ENCODE measurements at places on chromosomes 16 and 17. TPM values are rescaled to one million over a fixed set of nuclear protein-coding genes. Genes with fewer than 3 reads are reported as not detected.
A peak's percentile ranks its signal among the peaks of the same experiment; 100 is the strongest.

DNA sequence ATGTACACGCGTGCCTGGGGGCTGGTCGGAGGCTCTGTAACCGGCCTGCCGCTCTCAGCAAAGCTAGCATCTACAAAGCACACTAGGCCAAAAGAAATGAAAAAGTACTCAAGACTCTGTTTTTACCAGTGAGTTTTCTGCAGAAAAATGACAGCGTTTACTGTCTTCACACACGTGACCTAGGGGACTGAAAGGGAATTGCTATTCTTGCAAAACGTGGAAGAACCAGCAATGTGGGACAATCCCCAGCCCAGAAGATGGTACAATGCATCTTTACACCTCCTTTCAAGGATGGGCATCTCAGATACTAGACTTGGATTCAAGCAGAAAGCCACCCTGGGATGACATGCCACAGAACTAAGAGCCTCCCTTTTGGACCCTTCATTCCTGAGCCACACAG is 41.5 kb downstream of the NDEL1 start:
- H3K4me3 ChIP-seq: no peak overlapping the region
- H3K36me3 ChIP-seq: peaks cover 29% of the 10 kb centered on the region
- no peaks in the 10 kb centered on the region for H3K27me3 ChIP-seq
- DNase-seq: no peak

GRCh38 chr16:58654560-58655214 is 25.1 kb upstream of the CNOT1 start:
- H3K4me1 ChIP-seq: no peaks in the 10 kb centered on the region
- no peak for DNase-seq
- no peaks in the 10 kb centered on the region for H3K36me3 ChIP-seq
- H3K27ac ChIP-seq: no peak overlapping the region
- H3K4me3 ChIP-seq: no peak overlapping the region
- peaks cover 7% of the 10 kb centered on the region for H3K27me3 ChIP-seq

GRCh38 chr16:48558371-48558841 is 51.6 kb downstream of the N4BP1 start:
- H3K27me3 ChIP-seq: no peaks in the 10 kb centered on the region
- H3K27ac ChIP-seq: peak overlapping the region; percentile 3
- peaks cover 65% of the 10 kb centered on the region for H3K36me3 ChIP-seq
- no peak overlapping the region for H3K4me3 ChIP-seq
- DNase-seq: no peak

DNA sequence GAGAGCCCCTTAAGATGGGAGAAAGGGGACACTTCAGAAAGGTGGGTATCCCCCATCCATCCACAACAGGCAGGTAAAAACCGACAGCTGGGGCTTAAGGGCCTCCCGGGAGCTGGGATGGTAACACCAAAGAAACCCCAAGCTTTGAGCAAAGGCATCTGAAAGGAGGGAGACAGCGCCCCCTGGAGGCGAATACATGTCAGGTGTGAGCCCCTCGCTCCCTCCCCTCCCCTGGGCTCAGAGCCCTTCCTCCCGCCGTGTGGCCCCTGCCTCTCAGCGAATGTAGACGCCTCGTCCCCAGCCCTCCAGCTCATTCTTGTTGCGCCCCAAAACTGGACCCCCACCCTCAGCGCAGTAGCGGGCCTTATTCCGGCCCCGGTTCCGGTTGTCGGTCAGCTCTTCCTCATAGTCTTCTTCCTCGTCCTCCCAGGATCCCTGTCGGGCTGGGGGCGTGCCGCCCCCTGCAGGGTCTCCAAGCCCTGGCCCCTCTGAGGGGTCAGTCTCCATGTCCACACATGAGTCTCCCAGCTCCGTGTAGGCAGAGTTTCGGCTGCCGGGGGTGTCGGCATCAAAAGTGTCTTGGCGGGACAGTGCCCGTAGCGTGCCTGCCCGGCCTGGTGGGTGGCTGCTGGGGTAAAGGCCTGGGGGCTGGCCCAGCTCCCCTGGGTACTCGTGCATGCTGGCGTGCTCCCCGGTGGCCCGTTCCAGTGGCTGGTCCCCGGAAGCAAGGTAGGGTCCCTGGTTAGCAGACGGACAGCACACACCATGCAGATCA is 9.1 kb upstream of the ARL5C start:
- peaks cover 15% of the 10 kb centered on the region for H3K36me3 ChIP-seq
- H3K4me3 ChIP-seq: no peak overlapping the region
- H3K27ac ChIP-seq: no peak overlapping the region
- DNase-seq: peak; percentile 83
- H3K27me3 ChIP-seq: peaks cover 5% of the 10 kb centered on the region
- peaks cover 22% of the 10 kb centered on the region for H3K4me1 ChIP-seq

The CA7 gene
- total RNA-seq: not detected

- H3K4me3 ChIP-seq: peak overlapping the region; percentile 16
- no peak for DNase-seq
- no peaks in the 10 kb centered on the region for H3K27me3 ChIP-seq
- H3K36me3 ChIP-seq: peaks cover 33% of the 10 kb centered on the region
Measured at GRCh38 chr17:81867991-81868673, 3.0 kb downstream of the ARHGDIA start.

DNA sequence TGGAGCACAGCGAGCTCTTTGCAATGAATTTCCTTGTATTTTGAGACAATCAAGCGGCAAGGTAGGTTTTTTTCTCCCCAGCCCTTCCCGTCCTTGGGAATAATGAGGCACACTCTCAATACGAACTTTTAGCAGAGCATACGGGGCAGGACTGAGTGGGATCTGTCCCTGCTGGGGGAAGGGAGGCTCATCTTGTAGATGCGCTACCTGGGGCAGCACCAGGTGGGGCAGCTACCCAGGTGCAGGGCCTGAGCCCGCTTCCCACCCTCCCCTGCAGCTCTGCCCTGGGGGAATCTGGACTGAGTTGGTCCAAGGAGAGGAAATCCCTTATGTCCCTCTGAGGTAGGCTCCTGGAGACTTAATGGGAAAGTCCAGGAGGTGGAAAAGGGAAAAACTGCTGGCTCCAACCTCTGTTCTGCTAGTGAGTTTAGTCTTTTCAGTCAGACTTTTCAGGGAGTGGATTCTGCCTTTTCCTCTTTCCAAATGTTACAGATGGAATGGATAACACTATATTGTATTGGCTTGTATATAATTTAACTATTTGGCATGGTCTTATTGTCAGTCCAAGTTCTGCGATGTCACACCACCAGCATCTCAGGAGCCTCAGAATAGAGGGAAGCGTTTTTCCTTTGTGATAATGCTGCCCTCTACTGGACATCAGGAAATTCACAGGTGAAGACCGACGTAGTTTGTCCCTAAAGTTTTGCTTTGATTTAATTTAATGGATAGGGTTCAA is 9.6 kb upstream of the CES1 start:
- H3K27ac ChIP-seq: no peak overlapping the region
- H3K36me3 ChIP-seq: no peaks in the 10 kb centered on the region
- H3K27me3 ChIP-seq: peaks cover 10% of the 10 kb centered on the region

GRCh38 chr16:64450177-64450576 is 671.7 kb downstream of the CDH11 start:
- no peak overlapping the region for H3K27ac ChIP-seq
- no peaks in the 10 kb centered on the region for H3K27me3 ChIP-seq
- no peak overlapping the region for H3K4me3 ChIP-seq
- H3K36me3 ChIP-seq: no peaks in the 10 kb centered on the region

The GPR142 gene
- not detected for total RNA-seq

- no peaks in the 10 kb centered on the region for H3K36me3 ChIP-seq
- no peaks in the 10 kb centered on the region for H3K4me1 ChIP-seq
- H3K27me3 ChIP-seq: peaks cover 22% of the 10 kb centered on the region
- no peak overlapping the region for H3K27ac ChIP-seq
Measured at GRCh38 chr17:58840820-58841612, 85.4 kb downstream of the PPM1E start.

The C17orf58 gene
- 3.5 TPM for total RNA-seq

The RPL13 gene
- 2,076 TPM for total RNA-seq

GRCh38 chr16:876523-877241 is 76.1 kb upstream of the GNG13 start:
- H3K4me1 ChIP-seq: no peaks in the 10 kb centered on the region
- H3K36me3 ChIP-seq: no peaks in the 10 kb centered on the region
- H3K27me3 ChIP-seq: no peaks in the 10 kb centered on the region
- H3K27ac ChIP-seq: no peak overlapping the region

- peaks cover 2% of the 10 kb centered on the region for H3K27me3 ChIP-seq
- H3K4me1 ChIP-seq: no peaks in the 10 kb centered on the region
- DNase-seq: no peak
- H3K36me3 ChIP-seq: no peaks in the 10 kb centered on the region
- H3K4me3 ChIP-seq: no peak overlapping the region
- no peak overlapping the region for H3K27ac ChIP-seq
Measured at GRCh38 chr17:193841-194806, 12.7 kb upstream of the DOC2B start.

DNA sequence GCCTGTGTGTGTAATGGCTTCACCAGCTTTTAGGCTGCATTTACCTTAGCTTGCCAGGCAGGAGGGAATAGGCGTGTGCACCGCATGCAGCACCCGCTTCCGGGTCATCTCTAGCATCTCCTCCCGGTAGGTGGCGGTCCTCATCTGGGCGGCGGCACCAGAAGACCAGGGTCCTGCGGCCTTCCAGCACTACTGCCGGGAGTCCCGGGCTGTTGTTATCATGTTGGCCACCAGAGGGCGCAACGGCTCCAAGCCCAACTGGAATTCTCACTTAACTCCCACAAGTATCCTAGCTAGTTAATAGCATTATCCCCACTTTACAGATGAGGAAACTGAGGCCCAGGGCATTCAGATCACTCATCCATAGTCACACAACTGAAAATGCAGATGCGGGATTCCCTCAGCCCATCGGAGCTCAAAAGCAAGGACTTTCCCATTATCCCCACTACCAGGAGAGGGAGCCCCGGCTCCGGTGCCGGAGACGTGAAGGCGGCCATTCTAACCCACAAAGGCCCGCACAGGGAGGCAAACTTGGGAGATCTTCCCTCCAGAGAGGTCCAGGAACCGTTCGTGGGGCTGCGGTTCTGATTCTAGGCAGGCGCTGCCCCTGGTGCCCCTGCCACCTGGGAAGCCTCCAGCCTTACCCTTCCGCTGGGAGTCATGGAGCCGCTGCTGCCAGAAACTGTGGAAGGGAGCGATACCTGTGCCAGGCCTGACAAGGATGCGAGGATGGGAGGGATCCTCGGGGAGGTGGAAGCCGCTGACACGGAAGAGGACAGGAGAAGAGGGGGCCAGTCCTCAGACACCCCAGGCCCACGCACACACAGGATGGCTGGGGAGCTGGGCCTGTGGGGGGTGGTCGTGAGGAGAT is 23.9 kb downstream of the LGALS9 start:
- H3K27me3 ChIP-seq: no peaks in the 10 kb centered on the region
- peaks cover 9% of the 10 kb centered on the region for H3K4me1 ChIP-seq
- peak overlapping the region; percentile 33 for H3K27ac ChIP-seq
- no peak overlapping the region for H3K4me3 ChIP-seq

The ACSM5 gene
- total RNA-seq: not detected

GRCh38 chr17:46157443-46158062 is 35.7 kb downstream of the KANSL1 start:
- peaks cover 77% of the 10 kb centered on the region for H3K4me1 ChIP-seq
- H3K27ac ChIP-seq: peak overlapping the region; percentile 9
- H3K4me3 ChIP-seq: no peak overlapping the region
- no peak for DNase-seq

DNA sequence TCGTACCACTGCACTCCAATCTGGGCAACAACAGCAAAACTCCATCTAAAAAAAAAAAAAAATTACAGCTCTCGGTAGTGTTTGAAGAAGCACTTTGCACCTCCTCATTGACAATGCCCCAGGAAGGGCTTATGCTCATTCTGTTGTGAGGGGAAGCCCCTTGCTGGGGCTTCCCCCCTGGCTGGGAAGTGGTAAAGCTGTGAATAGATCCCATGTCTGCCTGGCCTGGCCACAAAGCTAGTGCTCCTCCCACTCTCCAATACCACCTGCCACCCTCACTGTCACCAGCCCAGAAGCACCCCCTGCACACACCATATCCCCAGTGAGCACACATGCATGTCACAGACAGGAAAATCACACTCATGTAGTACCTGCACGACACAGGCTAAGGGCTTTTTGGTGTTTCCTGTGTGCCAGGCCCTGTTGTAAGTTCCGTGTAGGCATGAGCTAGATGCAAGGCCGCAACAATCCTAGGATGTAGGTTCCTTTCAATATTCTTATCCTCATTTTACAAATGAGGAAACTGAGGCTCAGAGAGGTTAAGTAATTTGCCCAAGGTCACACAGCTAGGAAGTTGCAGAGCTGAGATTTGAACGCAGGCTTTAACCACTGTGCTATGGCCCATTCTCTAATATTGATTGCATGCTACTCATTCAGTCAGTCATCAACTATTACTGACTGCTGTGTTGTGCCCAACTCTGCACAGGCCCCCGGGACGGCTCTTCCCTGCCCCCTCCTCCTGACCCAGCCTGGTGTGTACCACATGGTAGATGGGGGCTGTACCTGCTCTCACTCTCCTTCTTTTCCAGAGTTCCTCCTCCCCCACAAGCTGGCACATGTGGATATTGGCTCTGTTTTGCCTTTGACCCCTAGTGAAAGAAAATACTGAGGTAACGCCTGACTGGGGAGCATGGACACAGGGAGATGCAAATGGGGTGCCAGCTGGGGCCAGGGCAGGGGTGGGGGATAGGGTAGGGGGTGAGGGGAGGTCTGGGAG is 11.9 kb upstream of the COL1A1 start:
- peaks cover 5% of the 10 kb centered on the region for H3K4me1 ChIP-seq
- DNase-seq: peak; percentile 23
- peaks cover 29% of the 10 kb centered on the region for H3K27me3 ChIP-seq
- H3K27ac ChIP-seq: no peak overlapping the region
- H3K4me3 ChIP-seq: no peak overlapping the region

The IGF2BP1 gene
- total RNA-seq: not detected

GRCh38 chr16:30794634-30795033 is 7.6 kb upstream of the ZNF629 start:
- H3K36me3 ChIP-seq: no peaks in the 10 kb centered on the region
- no peaks in the 10 kb centered on the region for H3K4me1 ChIP-seq
- DNase-seq: no peak
- no peak overlapping the region for H3K4me3 ChIP-seq
- H3K27me3 ChIP-seq: no peaks in the 10 kb centered on the region

GRCh38 chr17:81150377-81151077 is 14.8 kb upstream of the PVALEF start:
- H3K27ac ChIP-seq: no peak overlapping the region
- H3K4me1 ChIP-seq: no peaks in the 10 kb centered on the region
- no peak for DNase-seq
- H3K27me3 ChIP-seq: peaks cover 2% of the 10 kb centered on the region
- no peaks in the 10 kb centered on the region for H3K36me3 ChIP-seq
- H3K4me3 ChIP-seq: no peak overlapping the region
